ENCODE measurements at places on chromosomes 11 and 22. TPM values are rescaled to one million over a fixed set of nuclear protein-coding genes. Genes with fewer than 3 reads are reported as not detected.

SIRT3 gene
- 24.6 TPM for total RNA-seq

OR8A1 gene
- total RNA-seq, result not detected

DNA sequence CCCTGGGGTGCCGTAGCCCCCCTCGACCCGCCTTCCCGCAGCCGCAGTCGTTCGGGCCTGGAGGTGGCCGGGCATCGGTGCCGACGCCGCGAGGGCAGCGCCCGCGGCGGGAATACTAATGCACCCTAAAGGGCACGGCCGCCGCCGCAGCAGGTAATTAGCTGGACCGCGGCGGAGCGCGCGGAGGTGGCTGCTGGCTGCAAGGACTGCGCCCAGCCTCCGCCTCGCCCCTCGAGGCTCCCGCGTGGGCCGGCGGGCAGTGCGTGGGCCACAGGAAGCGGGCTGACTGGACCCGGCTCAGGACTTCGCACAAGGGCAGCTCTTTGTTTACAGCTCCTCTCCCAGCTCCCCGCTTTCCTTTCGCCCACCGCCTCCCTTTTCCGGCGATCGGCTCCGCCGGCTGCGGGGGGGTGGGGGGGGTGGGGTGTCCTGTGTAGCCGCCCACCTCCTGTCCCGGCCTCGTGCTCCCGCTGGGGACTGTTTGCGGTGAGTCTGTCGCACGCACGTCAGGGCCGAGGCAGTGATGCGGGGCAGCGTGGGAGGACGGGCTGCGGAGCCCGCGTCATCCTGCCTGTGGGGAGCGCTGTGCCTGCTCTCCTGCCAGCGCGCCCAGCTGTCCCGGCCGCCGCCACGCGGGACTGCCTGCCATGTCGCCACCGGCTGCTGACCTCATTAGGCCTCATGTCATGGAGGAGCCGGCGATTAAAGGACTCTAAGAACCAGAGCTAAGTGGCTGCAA is 53.2 kb downstream of the GRIK4 start:
- H3K27ac ChIP-seq, result no peak overlapping the region
- H3K27me3 ChIP-seq, result no peaks in the 10 kb centered on the region
- DNase-seq, result peak; percentile 25
- H3K36me3 ChIP-seq, result no peaks in the 10 kb centered on the region
- peak overlapping the region; percentile 27 for H3K4me3 ChIP-seq
- H3K4me1 ChIP-seq, result peaks cover 7% of the 10 kb centered on the region

DNA sequence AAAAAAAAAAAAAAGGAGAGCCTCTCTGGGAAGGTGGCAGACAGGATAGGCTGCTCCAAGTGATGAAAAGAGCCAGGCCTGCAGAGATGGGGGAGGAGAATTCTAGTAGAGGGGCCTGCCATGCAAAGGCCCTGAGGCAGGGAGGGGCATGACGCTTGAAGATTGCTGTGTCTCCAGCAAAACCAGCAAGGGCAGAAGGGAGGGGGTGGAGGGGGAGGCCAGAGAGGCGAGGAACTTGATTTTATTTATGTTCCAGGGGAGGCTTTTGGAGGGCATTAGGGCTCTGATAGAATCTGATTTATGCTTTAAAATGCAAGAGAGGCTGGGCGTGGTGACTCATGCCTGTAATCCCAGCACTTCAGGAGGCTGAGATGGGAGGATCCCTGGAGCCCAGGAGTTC is 16.7 kb upstream of the PACSIN2 start:
- no peak overlapping the region for H3K4me3 ChIP-seq
- no peaks in the 10 kb centered on the region for H3K4me1 ChIP-seq

- no peaks in the 10 kb centered on the region for H3K36me3 ChIP-seq
- no peak overlapping the region for H3K4me3 ChIP-seq
- H3K4me1 ChIP-seq, result 0 out of 2 replicates have a peak, but pooled peaks cover 3% of the 10 kb centered on the region
- no peak for DNase-seq
- no peak overlapping the region for H3K27ac ChIP-seq
Observed at GRCh38 chr22:35446365-35446764, 46.4 kb downstream of the MCM5 start.

- H3K27ac ChIP-seq, result no peak overlapping the region
- no peaks in the 10 kb centered on the region for H3K27me3 ChIP-seq
- no peak for DNase-seq
- H3K4me1 ChIP-seq, result no peaks in the 10 kb centered on the region
Observed at GRCh38 chr11:77502346-77502905, 28.5 kb upstream of the PAK1 start.

DNA sequence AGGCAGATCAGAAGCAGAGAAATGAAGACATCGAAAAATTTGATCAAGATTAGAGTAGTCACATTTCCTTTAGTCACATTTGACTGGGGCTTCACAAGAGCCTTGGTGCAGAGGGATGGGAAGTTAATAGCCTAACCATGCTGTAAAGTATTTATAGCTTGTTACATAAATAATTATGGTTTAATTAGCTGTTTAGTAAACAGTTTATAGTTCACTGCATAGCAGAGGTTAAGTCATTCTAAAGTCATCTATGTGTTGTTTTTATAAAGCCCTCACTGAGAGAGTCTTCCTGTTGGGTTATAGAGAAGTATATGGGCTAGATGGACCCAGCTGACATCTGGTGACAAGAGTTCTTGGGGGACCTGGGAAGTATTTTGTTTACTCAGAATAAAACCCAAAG is 47.1 kb downstream of the INSC start:
- no peaks in the 10 kb centered on the region for H3K4me1 ChIP-seq
- H3K27me3 ChIP-seq, result no peaks in the 10 kb centered on the region
- H3K27ac ChIP-seq, result no peak overlapping the region
- no peak overlapping the region for H3K4me3 ChIP-seq

DNA sequence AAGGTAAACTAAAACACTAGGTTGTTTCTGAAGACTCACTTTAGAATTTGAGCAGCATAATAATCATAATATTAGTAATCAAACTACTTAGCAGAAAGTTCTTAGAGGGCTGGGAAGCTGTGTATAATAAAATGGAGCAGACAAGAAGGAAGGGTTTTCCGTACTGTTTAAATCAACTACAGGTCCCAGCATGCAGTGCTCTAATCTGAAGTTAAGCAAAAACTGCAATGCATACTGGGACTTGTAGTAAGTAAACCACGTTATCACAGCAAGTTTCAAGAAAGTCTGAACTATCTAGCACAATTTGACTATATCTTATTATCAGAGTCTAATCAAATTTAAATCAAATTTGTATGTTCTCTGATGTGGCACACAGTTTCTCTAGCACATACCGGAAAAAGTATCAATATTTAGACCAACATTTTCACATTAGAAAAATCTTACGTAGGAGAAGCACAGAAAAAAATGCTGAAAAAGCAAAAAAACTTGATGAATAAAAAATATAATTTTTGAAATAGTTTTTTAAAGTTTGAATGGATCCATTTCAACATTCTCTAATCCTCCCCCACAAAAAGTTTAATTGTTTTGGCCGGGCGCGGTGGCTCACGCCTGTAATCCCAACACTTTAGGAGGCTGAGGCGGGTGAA is 8.2 kb downstream of the PHF21A start:
- no peaks in the 10 kb centered on the region for H3K27me3 ChIP-seq
- peaks cover 6% of the 10 kb centered on the region for H3K4me1 ChIP-seq
- DNase-seq, result peak; percentile 47
- no peak overlapping the region for H3K4me3 ChIP-seq

DNA sequence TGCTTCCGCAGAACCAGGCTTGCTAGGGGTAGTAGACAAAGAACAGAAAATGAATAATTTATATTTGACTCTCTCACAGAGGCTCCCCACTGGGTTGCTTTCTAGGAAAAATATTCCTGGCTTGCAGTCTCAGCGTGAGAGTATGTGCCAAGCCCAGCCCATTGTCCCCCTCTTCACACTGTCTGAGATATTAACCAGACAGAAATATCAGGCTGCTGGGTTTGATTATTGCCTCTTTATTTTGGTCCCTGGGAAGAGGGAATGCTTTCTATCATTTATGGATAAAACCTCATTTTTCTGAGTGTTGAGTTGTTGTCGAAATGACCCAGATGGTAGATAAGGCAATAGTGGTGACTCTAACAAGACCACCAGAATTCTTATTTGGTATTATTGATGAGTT is 367.9 kb downstream of the METTL15 start:
- DNase-seq, result no peak
- no peak overlapping the region for H3K4me3 ChIP-seq
- no peak overlapping the region for H3K27ac ChIP-seq

DNA sequence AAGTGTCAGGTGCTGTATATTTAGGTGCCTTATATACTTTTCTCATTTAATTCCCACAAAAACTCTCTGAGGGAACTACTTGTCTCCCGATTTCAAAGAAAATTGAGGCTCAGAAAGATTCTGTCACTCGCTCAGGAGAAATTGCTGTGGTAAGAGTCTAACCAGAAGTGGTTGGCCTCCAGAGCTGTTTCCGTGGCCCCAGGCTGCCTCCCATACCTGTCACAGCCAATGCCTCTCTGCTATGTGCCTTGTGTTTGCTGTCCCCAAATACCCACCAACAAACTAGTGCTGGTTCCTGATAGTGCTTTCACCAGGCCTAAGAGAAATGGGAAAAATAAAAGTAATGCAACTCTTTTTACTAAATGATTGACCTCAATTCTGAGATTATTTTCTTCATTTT is 21.0 kb upstream of the TMEM86A start:
- no peaks in the 10 kb centered on the region for H3K27me3 ChIP-seq
- no peak overlapping the region for H3K27ac ChIP-seq
- H3K4me1 ChIP-seq, result no peaks in the 10 kb centered on the region
- H3K36me3 ChIP-seq, result no peaks in the 10 kb centered on the region

GRCh38 chr22:35133702-35134380 is 67.9 kb downstream of the ISX start:
- no peak overlapping the region for H3K27ac ChIP-seq
- peaks cover 14% of the 10 kb centered on the region for H3K4me1 ChIP-seq
- DNase-seq, result no peak
- H3K4me3 ChIP-seq, result no peak overlapping the region
- H3K36me3 ChIP-seq, result no peaks in the 10 kb centered on the region

DNA sequence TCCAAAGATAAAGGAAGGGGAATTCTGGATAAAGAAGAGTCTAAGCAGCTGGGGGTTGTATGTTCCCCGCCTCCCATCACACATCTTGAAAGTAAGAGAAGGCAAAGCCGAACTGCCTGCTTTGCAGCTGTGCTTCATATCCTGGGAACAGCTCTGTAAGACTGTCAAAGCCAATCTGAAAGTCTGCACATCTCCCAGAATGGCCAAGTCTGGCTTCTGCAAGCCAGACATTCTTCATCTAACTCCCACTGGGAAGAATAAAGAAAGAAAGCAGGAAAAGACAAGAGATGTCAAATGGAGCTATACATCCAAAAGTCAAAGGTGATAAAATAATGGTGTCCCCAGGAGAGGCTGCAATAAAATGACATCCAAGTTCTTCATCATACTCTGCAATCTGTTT is 15.4 kb downstream of the MORC2 start:
- H3K27ac ChIP-seq, result no peak overlapping the region
- DNase-seq, result no peak
- H3K4me3 ChIP-seq, result no peak overlapping the region
- no peaks in the 10 kb centered on the region for H3K4me1 ChIP-seq

DNA sequence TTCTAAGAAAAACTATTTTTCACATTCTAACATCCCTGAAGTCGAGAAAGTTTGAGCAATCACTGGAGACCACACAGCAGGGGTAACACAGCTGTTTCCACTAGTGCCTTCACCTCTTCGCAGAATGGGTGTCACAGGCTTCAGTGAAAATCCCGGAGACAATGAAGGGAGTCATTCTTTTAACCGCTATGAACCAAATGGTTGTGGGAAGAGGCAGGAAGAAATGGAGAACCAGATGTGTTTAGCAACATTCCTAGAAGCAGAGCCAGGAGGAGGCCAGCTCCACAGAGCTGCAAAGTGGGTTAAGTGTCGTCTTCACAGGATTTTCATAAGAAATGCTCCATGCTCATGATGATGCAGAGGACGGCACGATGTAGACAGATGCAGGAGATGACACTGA is 221.1 kb downstream of the LARGE1 start:
- no peak for DNase-seq
- no peaks in the 10 kb centered on the region for H3K27me3 ChIP-seq
- no peak overlapping the region for H3K27ac ChIP-seq

DNA sequence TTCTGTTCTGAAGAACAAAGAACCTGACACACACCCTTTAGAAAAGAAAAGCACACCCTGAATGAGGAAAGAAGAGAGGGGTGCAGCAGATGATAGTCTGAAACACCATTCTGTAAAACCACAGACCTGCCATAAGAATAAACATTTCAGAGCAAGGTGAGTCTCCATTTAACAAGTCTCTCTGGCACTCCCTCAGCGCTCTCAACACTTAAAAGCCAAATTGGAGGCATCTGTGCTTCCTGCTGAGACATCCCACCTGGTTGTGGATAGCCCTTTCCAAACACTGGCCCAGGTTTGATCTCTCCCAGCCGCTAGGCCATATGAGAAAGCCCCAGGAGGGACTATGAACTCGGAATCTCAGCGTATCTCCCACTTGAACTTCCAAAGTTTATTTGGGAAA is 36.3 kb downstream of the ETS1 start:
- no peak overlapping the region for H3K27ac ChIP-seq
- no peaks in the 10 kb centered on the region for H3K36me3 ChIP-seq
- H3K4me1 ChIP-seq, result peaks cover 3% of the 10 kb centered on the region
- H3K27me3 ChIP-seq, result no peaks in the 10 kb centered on the region
- H3K4me3 ChIP-seq, result no peak overlapping the region

DNA sequence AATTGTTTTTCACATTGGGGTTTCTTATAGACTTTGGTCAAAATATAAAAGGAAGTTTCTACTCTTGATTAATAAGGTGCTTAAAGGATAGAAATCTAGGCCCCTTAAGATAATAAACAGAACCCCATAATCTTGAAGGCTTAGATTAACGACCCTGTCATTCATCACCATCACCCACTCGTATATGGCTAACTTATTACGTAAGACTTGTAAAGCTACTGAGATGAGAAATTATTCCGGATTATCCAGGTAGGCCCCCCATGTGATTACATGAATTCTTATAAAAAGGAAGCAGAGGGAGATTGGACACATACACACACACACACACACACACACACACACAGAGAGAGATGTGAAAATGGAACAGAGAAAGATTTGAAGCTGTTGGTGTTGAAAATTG is 1489.2 kb upstream of the TENM4 start:
- H3K36me3 ChIP-seq, result no peaks in the 10 kb centered on the region
- no peak overlapping the region for H3K4me3 ChIP-seq
- no peak for DNase-seq
- H3K27me3 ChIP-seq, result no peaks in the 10 kb centered on the region
- H3K27ac ChIP-seq, result no peak overlapping the region
- no peaks in the 10 kb centered on the region for H3K4me1 ChIP-seq

GRCh38 chr22:35555483-35555890 is 14.9 kb downstream of the RASD2 start:
- H3K4me3 ChIP-seq, result no peak overlapping the region
- no peaks in the 10 kb centered on the region for H3K4me1 ChIP-seq
- no peaks in the 10 kb centered on the region for H3K36me3 ChIP-seq
- DNase-seq, result no peak

- H3K27me3 ChIP-seq, result no peaks in the 10 kb centered on the region
- peaks cover 9% of the 10 kb centered on the region for H3K36me3 ChIP-seq
- DNase-seq, result no peak
- no peak overlapping the region for H3K4me3 ChIP-seq
- peak overlapping the region; percentile 29 for H3K27ac ChIP-seq
- H3K4me1 ChIP-seq, result peaks cover 7% of the 10 kb centered on the region
Observed at GRCh38 chr11:71155846-71156245, 96.5 kb downstream of the SHANK2 start.
